ENCODE measurements at places on chromosomes 13 and 19.
A peak's percentile ranks its signal among the peaks of the same experiment; 100 is the strongest.

DNA sequence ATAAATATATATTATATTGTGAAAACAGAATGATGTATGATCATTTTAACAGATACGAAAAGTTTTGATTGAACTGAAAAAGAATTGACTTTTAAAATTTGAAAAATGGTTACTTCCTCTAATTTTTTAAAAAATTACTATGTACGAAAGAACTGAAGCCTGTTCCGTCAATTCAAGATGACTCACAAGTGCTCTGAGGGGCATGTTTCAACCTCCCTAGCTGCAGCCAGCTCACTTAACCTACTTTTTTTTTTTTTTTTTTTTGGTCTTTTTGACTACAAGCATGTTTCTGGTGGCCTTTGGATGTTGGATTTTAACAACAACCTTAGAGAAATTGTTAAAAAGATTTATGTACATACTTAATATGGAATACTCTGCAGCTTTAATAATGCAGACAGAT lies 1139.3 kb downstream of the DIAPH3 start:
- DNase-seq: no peak

DNA sequence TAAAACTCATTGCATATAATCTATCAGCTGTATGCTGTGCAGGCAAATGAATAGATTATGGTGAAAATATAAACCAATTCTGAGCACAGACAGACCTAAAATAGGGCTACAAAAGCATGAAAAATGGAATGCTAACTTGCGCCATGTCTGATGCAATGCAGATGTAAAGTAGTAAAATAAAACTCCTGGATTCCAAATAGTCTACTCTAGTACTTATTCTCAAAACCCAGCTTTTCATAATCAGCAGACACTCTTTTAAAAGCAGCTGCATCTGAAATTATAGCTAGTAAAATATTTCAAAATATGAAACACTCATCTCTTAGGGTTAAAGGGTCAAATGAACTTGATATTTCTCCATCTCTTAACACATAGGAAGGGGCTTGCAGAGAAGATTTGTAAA lies 4.7 kb upstream of the POMP start:
- no peak for DNase-seq

DNA sequence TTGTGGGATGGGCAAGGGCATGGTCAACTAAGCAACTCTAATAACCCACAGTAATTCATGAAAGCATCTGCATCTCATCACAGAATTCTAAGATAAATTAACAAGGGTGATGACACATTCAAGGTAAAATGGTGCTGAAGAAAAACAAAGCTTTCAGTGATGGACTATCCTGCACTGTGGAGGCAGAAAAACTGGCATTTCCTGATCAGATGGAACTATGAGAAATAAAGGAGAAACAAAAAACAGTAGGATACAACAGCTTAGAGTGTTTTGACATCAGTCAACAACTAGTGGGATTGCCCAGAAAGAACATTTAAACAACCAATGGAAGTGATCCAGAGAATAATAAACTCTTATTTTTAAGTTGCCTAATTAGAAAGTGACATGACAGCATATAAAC lies 327.0 kb downstream of the KLF5 start:
- DNase-seq: no peak

DNA sequence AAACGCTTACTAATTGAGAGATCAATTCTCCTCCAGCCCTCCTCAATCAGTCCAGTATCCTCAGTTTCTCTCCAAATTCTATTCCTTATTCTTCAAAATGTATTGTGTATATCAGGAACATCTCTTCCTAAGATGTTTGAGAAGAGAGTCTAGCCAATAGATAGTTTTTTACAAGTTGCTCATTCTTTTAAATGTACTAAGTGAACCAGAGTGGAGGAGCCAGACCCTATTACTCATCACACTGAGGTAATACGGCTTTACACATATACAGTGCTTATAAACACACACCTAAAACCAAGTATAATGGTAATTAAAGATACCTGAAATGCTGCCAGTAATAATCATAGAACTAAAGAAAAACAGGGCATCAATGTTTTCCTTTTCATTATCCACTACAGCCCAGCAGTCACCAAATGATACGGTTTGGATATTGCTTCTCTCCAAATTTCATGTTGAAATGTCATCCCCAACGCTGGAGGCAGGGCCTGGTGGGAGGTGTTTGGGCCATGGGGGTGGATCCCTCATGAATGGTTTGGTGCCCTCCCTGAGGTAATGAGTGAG lies 45.2 kb upstream of the HMGB1 start:
- no peak for DNase-seq

DNA sequence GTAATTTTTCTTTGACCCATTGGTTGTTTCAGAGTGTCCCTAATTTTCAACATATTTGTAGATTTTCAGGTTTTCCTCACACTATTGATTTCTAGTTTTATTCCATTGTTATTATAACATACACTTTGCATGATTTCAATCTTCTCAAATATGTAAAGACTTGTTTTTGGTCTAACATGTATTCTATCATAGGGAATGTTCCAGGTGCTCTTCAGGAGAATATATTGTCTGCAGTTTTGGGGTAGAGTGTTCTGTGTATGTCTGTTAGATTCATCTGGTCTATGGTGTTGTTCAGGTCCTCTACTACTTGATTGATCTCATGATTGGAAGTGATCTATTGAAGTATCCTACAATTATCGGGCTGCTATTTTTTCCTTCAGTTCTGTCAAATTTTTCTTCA lies 440.9 kb upstream of the MIR17HG start:
- DNase-seq: no peak

DNA sequence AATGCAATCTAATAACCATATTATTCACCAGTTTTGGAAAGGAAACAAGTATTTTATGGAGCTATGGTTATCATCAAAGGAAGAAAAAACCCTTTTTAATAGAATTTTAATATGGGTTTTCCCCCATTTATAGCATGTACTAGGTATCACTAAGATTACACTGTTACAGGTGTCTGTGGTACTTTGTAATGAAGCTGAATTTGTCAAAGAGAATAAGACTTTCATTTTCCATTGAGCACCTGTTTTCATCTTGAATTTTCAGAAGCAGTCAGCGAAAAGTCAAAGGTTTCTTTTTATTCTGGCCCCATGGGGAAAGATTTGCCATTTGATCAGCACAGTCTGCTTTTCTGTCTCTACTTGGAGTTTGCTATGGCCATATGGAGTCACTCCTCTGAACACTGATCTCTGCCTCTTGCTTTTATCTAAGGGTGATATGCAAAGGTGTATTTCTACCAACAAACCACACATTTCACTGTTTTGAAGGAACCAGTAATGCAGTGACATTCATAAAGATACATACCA lies 590.0 kb downstream of the DCT start:
- no peak for DNase-seq

- DNase-seq: no peak
Observed at GRCh38 chr19:12985049-12985776, 10.1 kb upstream of the NFIX start.

DNA sequence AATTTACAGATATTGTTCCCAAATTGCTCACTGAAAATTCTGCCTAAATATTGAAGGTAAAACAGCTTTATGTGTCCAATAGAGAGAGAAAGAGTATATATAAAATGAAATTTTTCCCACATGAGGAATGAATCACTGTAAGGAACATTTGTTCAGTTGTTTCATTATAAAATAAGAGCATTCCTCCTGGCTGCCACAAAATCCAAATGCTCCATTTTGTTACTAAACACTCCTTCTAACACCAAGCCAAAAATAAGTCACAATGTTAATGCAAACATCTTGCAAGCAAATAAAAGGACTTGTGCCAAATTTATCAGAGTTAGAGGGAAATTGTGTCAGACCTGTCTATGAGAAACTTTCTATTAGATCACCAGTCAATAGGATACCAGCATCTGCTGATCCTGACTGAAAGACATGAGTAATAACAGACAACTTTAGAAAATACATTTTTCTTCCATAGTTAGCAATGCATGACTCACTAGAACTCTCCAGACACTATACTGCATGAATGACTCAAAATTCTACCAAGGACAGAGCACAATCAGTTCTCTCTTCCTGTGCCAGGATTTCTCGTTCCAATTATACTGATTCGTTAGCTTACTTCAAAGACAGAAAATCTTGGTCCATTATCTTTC lies 83.5 kb upstream of the FNDC3A start:
- DNase-seq: no peak

DNA sequence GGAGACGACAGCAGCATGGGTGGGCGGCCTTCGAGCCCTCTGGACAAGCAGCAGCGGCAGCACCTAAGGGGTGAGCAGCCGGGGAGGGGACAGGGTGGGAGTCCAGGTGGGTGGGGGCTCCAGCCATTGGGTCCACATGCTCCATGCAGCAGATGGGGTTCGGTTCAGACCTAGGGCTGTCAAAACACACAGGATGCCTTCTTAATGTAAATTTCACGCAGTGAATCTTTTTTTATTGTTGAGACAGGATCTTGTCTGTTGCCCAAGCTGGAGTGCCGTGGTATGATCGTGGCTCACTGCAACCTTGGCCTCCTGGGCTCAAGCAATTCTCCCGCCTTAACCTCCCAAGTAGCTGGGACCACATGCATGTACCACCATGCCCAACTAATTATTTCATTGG lies 15.9 kb downstream of the PGLS start:
- no peak for DNase-seq

GRCh38 chr13:100044936-100045335 lies 44.0 kb upstream of the PCCA start:
- DNase-seq: no peak

- no peak for DNase-seq
Observed at GRCh38 chr13:75798353-75799255, 162.5 kb downstream of the LMO7 start.

GRCh38 chr13:21929400-21929799 lies 258.5 kb downstream of the FGF9 start:
- no peak for DNase-seq

DNA sequence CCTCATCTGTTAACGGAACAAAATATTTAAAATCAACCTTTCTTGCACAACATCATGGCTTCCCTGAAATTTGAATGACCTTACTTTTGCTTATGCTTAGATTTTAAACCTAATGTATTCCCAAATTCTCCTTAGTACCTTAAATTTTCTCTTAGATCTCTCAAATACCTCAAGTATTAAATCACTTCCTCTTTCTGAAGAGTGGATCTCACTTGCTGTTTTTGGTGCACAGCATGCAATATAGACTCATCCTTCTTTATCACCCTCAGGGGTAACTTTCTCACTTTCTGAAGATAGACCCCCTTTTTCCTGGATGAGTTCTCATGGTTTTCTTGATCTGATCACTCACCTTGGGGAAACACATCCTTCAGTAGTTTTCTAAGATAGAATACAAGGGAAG lies 871.7 kb downstream of the DACH1 start:
- no peak for DNase-seq

DNA sequence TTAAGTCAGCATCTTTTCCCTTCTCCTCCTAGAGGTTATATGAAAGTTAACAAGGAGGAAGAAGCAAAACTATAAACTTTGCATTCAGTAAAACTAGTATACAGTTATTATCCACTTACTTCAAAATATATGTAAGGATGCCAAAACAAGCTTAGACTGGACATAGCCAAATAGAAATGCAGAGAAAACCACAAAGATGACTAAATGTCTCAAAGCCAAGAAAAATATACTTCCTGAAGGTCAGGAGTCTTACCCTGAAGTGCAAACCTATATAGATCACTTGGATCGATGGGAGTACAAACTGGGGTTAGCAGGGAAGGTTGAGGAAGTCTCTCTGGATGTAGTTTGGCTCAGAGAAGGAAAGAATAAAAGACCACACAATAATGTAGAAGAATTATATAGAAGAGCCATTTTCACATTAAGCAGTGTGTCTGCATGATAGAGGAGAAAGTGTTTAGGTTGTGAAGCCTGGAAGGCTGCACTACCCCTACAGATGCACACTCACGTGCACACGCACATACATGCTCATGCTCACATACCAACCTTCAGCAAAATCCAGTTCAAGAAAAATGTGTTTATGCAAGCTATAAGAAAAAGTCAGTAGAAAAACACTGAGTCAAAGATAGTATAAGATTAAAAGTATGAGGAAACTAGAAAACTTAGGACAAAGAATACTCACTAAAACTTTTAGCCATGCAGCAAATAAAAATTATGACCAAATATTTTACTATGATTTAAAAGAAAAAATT lies 112.1 kb upstream of the RXFP2 start:
- no peak for DNase-seq

GRCh38 chr19:6854758-6855157 lies 32.6 kb upstream of the ADGRE1 start:
- no peak for DNase-seq

GRCh38 chr13:40979232-40979631 lies 39.9 kb downstream of the ELF1 start:
- no peak for DNase-seq

- DNase-seq: no peak
Observed at GRCh38 chr19:15120135-15121026, 13.2 kb downstream of the SYDE1 start.

- DNase-seq: no peak
Observed at GRCh38 chr13:107580741-107581412, 634.5 kb downstream of the LIG4 start.

DNA sequence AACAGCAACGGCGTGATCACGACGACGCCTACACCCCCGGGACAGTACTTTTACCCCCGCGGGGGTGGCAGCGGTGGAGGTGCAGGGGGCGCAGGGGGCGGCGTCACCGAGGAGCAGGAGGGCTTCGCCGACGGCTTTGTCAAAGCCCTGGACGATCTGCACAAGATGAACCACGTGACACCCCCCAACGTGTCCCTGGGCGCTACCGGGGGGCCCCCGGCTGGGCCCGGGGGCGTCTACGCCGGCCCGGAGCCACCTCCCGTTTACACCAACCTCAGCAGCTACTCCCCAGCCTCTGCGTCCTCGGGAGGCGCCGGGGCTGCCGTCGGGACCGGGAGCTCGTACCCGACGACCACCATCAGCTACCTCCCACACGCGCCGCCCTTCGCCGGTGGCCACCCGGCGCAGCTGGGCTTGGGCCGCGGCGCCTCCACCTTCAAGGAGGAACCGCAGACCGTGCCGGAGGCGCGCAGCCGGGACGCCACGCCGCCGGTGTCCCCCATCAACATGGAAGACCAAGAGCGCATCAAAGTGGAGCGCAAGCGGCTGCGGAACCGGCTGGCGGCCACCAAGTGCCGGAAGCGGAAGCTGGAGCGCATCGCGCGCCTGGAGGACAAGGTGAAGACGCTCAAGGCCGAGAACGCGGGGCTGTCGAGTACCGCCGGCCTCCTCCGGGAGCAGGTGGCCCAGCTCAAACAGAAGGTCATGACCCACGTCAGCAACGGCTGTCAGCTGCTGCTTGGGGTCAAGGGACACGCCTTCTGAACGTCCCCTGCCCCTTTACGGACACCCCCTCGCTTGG lies 966 bp downstream of the JUNB start:
- peak; percentile 91 for DNase-seq

DNA sequence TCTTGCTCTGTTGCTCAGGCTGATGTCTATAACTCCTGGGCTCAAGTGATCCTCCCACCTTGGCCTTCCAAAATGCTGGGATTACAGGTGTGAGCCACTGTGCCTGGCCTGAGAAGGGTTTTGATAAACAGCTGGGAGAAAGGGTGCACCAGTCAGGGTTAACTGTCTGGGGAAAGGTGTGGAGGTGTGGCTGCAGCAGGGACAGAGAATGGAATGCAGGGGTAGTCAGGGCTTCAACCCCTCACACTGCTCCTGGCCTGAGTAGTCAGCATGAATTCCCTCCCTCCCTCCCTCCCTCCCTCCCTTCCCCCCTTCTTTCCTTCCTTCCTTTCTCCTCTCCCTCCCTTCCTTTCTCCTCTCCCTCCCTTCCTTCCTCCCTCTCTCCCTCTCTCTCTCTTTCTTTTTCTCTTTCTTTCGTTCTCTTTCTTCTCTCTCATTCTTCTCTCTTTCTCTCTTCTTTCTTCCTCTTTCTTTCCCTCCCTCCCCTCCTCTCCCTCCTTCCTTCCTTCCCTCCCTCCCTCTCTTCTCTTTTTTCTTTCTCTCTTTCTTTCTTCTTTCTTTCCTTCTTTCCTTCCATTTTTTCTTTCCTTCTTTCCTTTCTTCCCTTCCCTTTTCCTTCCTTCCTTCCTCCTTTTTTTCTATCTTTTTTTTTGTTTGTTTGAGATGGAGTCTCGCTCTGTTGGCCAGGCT lies 16.0 kb downstream of the MYO1F start:
- no peak for DNase-seq
